ENCODE measurements at places on chromosomes 2 and 18.
A peak's percentile ranks its signal among the peaks of the same experiment; 100 is the strongest.

GRCh38 chr2:181902625-181903024 lies 11.1 kb downstream of the ITPRID2 start:
- DNase-seq: no peak

GRCh38 chr2:159714247-159714930 lies 2.1 kb downstream of the MARCHF7 start:
- no peak for DNase-seq

DNA sequence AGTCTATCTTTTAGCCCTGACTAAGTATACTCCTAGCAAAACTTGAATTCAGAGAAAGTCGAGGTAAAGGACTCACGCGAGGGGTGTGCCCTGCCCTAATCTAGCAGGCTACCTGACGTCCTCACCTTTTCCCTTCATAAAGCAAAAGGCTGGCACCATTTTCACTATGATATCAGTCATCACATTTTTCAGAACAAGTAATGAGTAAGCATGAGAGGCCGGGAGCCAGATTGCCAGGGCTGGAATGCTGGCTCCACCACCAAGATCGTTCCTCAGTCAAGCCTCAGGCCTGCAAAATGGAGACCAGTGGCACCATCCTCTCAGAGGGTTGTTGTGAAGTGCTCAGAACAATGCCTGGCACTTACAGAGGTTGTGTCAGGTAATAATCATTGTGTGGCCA lies 18.7 kb upstream of the NCKAP5 start:
- DNase-seq: peak; percentile 26

DNA sequence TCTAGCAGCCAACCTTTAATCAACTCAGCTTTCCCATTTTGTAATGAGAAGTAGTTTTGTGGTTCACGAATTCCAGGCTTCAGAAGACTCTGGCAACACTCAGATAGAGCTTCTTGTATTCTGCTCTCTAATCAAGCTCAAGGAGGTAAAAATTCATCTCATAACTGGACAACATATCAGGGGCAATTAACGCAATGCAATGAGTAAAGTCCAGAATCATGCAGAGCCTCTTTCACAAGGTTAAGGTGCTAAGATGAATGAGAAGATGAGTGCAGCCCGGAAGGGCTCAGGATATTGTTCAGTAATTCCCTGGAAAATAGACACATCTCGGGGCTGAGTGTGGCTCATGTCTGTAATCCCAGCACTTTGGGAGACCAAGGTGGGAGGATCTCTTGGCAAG lies 527.7 kb downstream of the SOX11 start:
- no peak for DNase-seq

GRCh38 chr2:35293261-35293660 lies 1062.3 kb upstream of the CRIM1 start:
- DNase-seq: no peak

GRCh38 chr2:71926089-71926447 lies 221.6 kb downstream of the CYP26B1 start:
- no peak for DNase-seq

DNA sequence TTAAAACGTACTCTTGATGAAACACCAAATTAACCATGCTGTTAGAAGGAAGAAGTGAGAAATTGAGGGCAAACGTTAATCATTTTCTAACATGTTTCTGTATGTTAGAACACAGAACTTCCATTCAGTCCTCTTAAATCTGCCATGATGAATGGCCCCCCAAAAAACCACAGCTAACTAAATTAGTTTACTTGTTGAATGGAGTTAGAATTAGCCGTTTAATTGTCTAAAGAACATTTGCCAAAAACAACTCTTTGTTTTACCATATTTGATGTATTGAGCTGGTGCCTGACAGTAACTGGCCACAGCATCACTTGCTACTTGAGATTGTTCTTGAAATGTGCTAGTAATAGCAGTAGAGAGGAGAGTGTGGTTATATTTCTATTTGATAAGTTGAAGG lies 12.7 kb downstream of the CCNYL1 start:
- DNase-seq: no peak

- DNase-seq: no peak
These were observed 25.3 kb downstream of the DYNAP start for GRCh38 chr18:54616220-54616848.

- no peak for DNase-seq
These were observed 82.8 kb downstream of the SLC25A12 start for GRCh38 chr2:171811245-171811628.

GRCh38 chr2:42054714-42055430 lies 7.1 kb downstream of the PKDCC start:
- DNase-seq: no peak

GRCh38 chr2:102051692-102052277 lies 60.0 kb downstream of the IL1R2 start:
- DNase-seq: no peak

DNA sequence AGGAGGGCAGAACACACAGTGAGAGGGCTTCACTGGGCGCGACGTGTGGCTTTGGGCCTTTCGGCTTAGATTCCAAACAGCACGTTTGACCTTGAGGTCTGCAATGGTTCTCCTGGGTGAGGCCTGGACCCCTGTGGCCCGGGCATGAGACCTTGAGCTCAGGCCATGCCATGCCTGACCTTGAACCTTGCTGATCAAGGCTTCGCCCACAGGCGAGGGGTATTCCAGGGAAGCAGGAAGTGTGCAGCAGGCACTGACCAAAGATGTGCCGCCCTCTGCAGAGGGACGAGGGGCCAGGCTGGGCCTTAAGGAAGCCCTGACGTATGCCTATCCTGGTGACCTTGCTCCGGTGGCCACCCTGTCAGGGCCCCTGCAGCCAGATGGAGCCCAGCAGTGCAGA lies 178.3 kb upstream of the HDAC4 start:
- DNase-seq: no peak
